ENCODE measurements at places on chromosomes 1 and 21. TPM values are rescaled to one million over a fixed set of nuclear protein-coding genes. Genes with fewer than 3 reads are reported as not detected.
A peak's percentile ranks its signal among the peaks of the same experiment; 100 is the strongest.

DNA sequence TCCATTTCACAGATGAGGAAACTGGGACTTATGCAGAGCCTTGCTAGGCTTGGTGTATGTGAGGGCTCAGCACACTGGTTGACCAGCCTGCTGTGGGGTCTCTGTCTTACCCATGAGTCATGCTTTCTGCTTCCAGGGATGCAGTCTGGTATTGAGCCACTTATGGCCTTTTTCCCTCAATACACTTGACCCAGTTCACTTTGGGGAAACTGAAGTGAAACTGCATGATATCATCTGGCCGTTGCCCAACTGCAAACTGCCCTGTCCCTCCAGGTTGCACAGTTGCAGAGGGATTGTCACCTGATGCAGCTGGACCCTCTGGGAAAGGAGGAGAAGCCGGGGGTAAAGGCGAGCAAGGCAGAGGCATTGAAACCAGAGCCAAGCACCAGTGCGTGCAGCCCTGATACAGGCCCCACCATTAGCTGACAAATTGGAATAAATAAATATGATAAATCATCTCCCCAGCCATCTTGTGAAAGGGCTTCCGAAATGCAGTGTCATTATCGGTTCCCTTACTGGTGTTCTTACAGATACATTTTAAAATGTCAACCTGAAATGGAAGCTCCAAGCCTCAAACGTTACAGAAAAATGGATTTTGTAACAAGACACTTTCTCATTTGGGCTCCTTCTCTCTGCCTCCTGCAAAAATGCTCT, 39.3 kb upstream of the DUSP10 start:
- no peaks in the 10 kb centered on the region for H3K27me3 ChIP-seq
- no peak overlapping the region for H3K27ac ChIP-seq
- H3K36me3 ChIP-seq: no peaks in the 10 kb centered on the region
- no peak overlapping the region for H3K4me3 ChIP-seq

GRCh38 chr1:85952460-85952859, 204.1 kb downstream of the COL24A1 start:
- H3K4me3 ChIP-seq: no peak overlapping the region
- H3K27ac ChIP-seq: no peak overlapping the region
- no peaks in the 10 kb centered on the region for H3K27me3 ChIP-seq

DNA sequence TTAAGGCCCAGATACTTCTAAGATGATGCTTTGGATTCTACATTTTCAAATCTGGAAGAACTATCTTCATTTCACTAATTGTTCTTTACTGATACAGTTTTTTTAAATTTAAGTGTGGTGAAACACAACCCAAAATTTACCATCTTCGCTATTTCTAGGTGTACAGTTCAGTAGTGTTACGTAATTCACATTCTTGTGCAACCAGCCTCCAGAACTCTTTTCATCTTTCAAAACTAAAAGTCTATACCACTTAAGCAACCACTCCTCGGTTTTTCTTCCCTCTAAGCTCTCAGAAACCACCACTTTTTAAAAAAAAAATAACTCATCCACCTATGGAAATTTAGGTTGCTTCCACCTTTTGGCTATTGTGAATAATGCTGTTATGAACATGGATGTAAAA, 220.7 kb downstream of the PDE4B start:
- no peak overlapping the region for H3K4me3 ChIP-seq
- no peaks in the 10 kb centered on the region for H3K36me3 ChIP-seq
- DNase-seq: no peak
- no peak overlapping the region for H3K27ac ChIP-seq
- peaks cover 10% of the 10 kb centered on the region for H3K27me3 ChIP-seq
- peaks cover 6% of the 10 kb centered on the region for H3K4me1 ChIP-seq

DNA sequence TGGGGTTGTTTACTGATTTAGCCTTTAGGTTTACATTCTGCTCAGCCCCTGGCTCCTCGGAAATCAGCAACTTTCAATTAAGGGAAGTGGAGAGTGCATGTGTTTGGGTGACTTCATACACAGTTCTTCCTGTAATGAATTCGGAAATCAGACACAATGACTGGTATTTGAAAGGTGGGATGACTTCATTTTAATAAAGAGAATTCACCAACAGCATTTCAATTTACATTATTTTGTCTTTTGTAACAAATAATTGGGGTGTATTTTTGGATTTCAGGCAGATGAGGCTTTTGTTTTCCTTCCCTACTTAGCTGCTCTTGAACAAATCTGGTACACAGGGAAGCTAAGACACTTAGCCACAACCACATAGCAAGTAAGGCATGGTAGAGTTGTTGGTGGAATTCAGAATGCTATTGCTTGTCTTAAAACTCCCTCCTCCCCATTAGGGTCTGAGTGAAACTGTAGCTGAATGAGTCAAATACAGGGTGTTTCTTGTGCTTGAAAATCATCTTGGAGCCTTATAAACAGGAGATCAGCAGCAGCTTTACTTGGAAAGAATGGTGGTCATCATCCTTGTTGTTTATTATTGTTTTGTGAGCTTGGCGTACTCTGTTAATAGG, 917 bp downstream of the STX12 start:
- no peaks in the 10 kb centered on the region for H3K27me3 ChIP-seq
- peaks cover 32% of the 10 kb centered on the region for H3K4me1 ChIP-seq
- DNase-seq: peak; percentile 48
- peaks cover 10% of the 10 kb centered on the region for H3K36me3 ChIP-seq

GRCh38 chr1:9044236-9044635, 18.0 kb upstream of the SLC2A7 start:
- DNase-seq: no peak
- no peak overlapping the region for H3K4me3 ChIP-seq
- H3K27me3 ChIP-seq: no peaks in the 10 kb centered on the region
- H3K36me3 ChIP-seq: no peaks in the 10 kb centered on the region
- no peak overlapping the region for H3K27ac ChIP-seq
- H3K4me1 ChIP-seq: no peaks in the 10 kb centered on the region

DNA sequence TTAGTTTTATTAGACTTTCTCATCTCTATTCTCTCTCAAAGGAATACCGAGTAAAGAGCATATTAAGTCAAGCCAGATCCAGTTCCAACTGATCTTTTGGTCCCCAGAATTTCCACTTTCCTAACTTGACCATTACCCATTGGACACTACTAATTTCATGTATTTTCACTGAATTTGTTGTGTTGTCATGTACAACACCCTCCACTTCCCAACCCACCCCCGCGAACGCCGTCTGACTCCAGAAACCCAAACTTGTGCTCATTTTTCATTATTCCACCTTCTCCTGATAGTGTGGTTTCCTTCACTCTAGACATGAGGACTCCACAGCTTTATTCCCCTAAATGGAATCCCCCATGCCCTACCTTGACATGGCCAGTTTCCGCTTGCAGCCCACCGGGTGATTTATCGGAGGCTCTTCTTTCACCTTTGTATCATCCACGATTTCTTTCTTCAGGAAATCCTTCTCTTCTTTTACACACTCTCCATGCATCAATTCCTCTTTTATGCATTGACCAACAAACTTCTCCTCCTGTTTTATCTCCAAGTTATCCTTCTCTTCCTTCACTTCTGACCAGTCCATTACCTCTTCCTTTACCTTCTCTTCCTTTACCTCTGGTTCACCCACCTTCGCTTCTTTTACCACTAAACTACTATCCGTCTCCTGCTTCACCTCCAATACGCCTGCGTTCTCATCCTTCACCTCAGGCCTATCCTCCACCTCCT, 805 bp downstream of the ZNHIT6 start:
- H3K36me3 ChIP-seq: peaks cover 25% of the 10 kb centered on the region
- no peak overlapping the region for H3K27ac ChIP-seq
- peak; percentile 5 for DNase-seq
- H3K27me3 ChIP-seq: no peaks in the 10 kb centered on the region

DNA sequence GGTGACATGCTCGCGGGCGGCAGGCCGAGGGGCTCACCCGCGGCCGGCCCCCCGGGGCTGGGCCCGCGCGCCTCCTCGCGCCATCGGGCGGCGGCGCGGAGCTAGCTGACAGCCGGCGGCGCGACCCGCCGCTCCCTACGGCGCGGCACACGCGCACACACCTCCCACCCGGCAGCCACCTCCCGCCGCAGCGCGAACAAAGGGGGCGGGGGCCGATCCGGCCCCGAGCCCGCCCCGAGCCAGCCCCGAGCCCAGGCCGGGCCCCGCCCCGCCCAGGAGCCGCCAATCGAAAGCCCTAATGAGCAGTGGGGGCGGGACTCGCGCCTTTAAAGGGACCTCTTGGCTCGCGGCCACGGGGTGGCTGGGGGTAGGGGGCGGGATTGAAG, at the start of gene KIF21B:
Gene KIF21B (minus strand): TSS at position 198 of the 386 bp plus-strand sequence. CDS start 331 bp downstream, outside the sequence.
- peaks cover 72% of the 10 kb centered on the region for H3K4me1 ChIP-seq
- H3K27ac ChIP-seq: peak within 1 kb of the TSS; percentile 100
- peak within 1 kb of the TSS; percentile 90 for H3K4me3 ChIP-seq
- no peaks in the 10 kb centered on the region for H3K27me3 ChIP-seq
- DNase-seq: peak; percentile 91

DNA sequence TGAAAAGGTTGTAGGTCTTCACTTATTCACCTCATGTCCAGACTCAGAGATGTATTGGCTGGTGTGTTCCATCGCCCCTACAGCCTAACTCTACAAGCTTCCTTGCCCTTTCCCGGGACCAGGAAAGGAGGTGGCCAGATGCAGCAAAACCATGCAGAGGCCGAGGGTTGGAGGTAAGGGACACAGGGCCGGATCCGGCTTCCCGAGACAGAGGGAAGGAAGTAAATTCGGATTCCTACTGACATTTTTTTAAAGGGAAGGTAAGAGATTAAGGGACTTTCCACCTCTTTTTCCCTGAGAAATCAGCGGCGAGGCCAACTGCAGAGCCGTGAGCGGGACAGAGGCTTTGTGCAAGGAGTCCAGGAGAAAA, 12.7 kb downstream of the EPHA10 start:
- H3K36me3 ChIP-seq: no peaks in the 10 kb centered on the region
- peaks cover 19% of the 10 kb centered on the region for H3K4me1 ChIP-seq
- H3K4me3 ChIP-seq: peak overlapping the region; percentile 66
- no peak overlapping the region for H3K27ac ChIP-seq

DNA sequence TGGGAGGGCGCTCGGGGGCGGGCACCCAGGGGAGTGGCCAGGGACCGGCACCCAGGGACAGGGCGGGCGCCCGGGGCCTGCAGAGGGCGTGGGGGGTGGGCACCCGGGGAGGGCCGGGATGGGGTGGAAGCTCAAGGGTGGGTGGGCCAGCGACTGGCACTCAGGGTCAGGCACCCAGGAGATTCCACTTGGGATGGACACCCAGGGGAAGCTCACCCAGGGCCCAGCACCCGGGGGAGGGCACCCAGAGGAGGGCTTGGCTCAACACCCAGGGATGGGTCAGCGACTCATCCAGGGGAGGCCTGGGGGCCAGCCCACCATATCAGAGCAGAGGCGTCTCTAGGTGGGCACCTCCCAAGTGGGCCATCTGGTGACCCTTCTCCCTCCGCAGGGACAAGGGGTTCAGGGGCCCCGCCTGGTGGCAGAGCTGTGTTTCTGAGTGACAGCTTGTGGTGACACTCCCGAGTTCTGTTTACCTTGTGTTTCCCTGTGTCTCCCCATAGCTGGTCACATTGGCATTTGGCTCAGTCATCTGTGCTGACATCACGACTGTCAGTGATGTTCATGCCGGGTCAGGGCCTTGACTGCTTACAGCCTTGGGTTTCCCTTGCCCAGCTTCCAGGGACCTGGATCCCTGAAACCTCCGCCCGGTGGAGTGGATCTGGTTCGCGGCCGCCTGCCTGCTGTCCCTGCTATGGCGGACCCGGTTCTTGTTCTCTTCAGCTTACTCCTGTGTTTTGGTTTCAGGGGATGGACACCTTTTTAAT, 749 bp downstream of the IBA57 start:
- H3K36me3 ChIP-seq: no peaks in the 10 kb centered on the region
- DNase-seq: peak; percentile 67
- peak overlapping the region; percentile 74 for H3K27ac ChIP-seq
- no peaks in the 10 kb centered on the region for H3K27me3 ChIP-seq
- peaks cover 42% of the 10 kb centered on the region for H3K4me1 ChIP-seq

DNA sequence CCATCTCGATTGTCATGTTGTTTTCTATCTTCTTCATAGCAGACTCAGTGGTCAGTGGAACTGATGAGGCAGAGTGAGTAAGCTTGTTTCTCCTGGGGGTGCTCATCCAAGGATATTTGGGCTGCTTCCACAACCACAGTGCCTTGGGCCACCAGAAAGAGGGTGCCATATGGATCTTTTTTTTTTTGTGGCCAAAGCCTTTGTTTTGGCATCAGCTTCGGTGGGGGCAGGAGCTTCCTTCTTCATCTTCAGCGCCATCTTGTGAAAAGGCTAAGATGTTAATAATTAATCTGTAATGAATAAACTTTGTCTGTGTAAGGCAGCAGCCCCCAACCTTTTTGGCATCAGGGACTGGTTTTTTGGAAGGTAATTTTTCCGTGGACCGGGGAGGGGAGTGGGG, 6.6 kb upstream of the PLPP3 start:
- peaks cover 3% of the 10 kb centered on the region for H3K27me3 ChIP-seq
- H3K27ac ChIP-seq: no peak overlapping the region
- H3K4me1 ChIP-seq: no peaks in the 10 kb centered on the region
- no peak for DNase-seq
- H3K4me3 ChIP-seq: no peak overlapping the region

- H3K27me3 ChIP-seq: no peaks in the 10 kb centered on the region
- H3K4me3 ChIP-seq: no peak overlapping the region
- H3K27ac ChIP-seq: no peak overlapping the region
- no peaks in the 10 kb centered on the region for H3K4me1 ChIP-seq
- no peak for DNase-seq
These were observed 423.9 kb downstream of the PTBP2 start for GRCh38 chr1:97145321-97145956.

GRCh38 chr1:42480921-42481320, 17.8 kb downstream of the CCDC30 start:
- DNase-seq: no peak
- no peak overlapping the region for H3K27ac ChIP-seq
- H3K36me3 ChIP-seq: peaks cover 3% of the 10 kb centered on the region

GRCh38 chr21:16322454-16322853, 592.7 kb downstream of the USP25 start:
- no peaks in the 10 kb centered on the region for H3K36me3 ChIP-seq
- no peak for DNase-seq
- no peak overlapping the region for H3K27ac ChIP-seq
- H3K4me1 ChIP-seq: no peaks in the 10 kb centered on the region
- no peak overlapping the region for H3K4me3 ChIP-seq

- no peaks in the 10 kb centered on the region for H3K4me1 ChIP-seq
- no peak overlapping the region for H3K27ac ChIP-seq
- peaks cover 27% of the 10 kb centered on the region for H3K36me3 ChIP-seq
- H3K4me3 ChIP-seq: no peak overlapping the region
- no peaks in the 10 kb centered on the region for H3K27me3 ChIP-seq
These were observed 16.9 kb downstream of the ERI3 start for GRCh38 chr1:44338136-44338535.

GRCh38 chr1:84712276-84712874, 22.1 kb upstream of the SSX2IP start:
- DNase-seq: no peak
- H3K27ac ChIP-seq: no peak overlapping the region
- no peaks in the 10 kb centered on the region for H3K36me3 ChIP-seq
- no peak overlapping the region for H3K4me3 ChIP-seq
- H3K4me1 ChIP-seq: no peaks in the 10 kb centered on the region

- no peak overlapping the region for H3K4me3 ChIP-seq
- no peaks in the 10 kb centered on the region for H3K27me3 ChIP-seq
- H3K4me1 ChIP-seq: peaks cover 20% of the 10 kb centered on the region
- peaks cover 29% of the 10 kb centered on the region for H3K36me3 ChIP-seq
- H3K27ac ChIP-seq: no peak overlapping the region
These were observed 52.5 kb downstream of the MDM4 start for GRCh38 chr1:204568576-204569315.

- H3K4me1 ChIP-seq: no peaks in the 10 kb centered on the region
- H3K27me3 ChIP-seq: no peaks in the 10 kb centered on the region
These were observed 2133.0 kb downstream of the NCAM2 start for GRCh38 chr21:23131177-23131576.

CCDC27 gene
- total RNA-seq: not detected

RGS13 gene
- not detected for total RNA-seq

SIK1 gene
- 5.2 TPM for total RNA-seq

RIPPLY3 gene
- total RNA-seq: 0.10 TPM
